ENCODE measurements at places on chromosomes 16 and 17. TPM values are rescaled to one million over a fixed set of nuclear protein-coding genes. Genes with fewer than 3 reads are reported as not detected.

CD300E gene
- not detected for polyA plus RNA-seq

SLC2A4 gene
- 0.08 TPM for polyA plus RNA-seq

CLEC10A gene
- not detected for polyA plus RNA-seq

TCAP gene
- not detected for polyA plus RNA-seq

DNA sequence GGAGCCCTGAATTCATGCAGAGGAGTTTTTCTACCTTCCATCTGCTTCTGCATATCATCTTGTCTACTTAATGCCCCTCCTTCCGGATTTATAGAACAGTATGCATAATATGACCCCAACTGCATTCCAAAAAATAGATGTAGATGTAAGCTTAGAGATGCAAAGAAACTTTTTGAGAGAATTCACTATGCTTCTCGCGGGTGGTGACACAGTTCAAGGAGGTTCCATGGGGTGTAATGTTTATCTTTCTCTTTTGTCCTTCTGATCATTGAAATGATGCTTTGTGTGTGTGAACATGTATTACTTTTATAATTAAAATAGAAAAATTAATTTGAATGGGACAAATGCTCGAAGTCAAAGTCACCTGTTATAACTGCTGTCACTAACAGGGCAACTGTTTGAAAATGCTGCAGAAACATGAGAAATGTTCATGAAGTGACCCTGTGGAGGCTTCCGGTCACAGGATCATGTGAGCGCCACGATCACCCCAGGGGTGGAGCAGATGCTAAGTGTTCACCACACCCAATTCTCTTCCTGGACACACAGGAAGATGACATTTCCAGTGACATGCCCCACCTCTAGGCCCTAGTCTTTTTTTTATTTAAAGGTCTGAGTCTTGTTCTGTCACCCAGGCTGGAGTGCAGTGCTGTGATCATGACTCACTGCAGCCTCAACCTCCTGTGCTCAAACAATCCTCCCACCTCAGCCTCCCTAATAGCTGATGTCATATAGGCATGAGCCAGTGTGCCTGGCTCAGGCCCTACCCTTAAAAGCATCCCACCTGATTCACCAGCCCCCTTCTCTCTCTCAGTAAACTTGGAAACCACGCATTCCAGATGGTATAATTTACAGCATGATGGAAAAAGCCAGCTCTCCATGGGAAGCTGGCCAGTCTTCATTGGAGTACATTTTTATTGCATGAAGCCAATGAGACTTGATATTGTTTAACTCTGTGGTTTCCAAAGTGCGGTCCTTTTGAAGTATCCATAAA is 21.0 kb upstream of the AGRP start:
- DNase-seq, result peak; percentile 26

DNA sequence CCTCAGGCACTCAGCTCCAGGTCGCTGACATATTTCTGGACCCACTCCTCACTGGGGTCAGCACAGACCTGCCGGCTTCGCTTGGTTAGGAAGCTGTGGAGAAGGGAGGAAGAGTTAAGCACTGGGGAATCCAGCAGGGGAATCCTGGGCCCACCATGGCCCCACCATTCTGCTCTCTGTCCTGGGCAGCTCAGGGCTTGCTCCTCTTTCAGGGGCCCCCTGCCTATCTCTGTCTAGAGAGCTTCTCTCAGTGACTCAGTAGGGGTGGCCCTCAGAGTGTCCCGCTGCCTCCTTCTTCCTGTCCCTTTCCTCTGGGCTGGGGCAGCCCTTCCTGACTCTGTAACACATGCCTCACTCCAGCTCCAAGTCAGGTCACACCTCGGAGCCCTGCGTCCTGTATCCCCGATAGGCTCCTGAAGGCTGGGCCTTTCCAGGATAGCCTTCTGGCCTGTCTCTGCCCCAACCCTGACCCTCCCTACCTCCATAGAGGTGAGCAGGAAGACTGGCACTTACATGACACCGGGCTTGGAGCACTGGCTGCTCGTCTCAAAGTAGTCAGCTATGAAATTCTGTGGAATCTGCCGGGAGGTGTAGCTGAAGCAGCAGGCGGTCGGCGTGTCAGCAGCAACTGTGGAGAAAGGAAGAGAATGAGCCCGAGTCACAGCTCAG is 1.1 kb downstream of the CCL3 start:
- no peak for DNase-seq

GRCh38 chr17:37813751-37814150 is 68.9 kb upstream of the HNF1B start:
- peak; percentile 56 for DNase-seq

GRCh38 chr17:1331708-1332107 is 52.2 kb downstream of the TRARG1 start:
- no peak for DNase-seq

GRCh38 chr17:61599608-61600007 is 8.6 kb upstream of the NACA2 start:
- no peak for DNase-seq

Data from GM23248 (cell line).